ENCODE measurements at places on chromosomes 12 and 14. TPM values are rescaled to one million over a fixed set of nuclear protein-coding genes. Genes with fewer than 3 reads are reported as not detected.

SPIC gene
- total RNA-seq: not detected

- no peak overlapping the region for H3K4me3 ChIP-seq
- H3K27me3 ChIP-seq: no peaks in the 10 kb centered on the region
- H3K36me3 ChIP-seq: no peaks in the 10 kb centered on the region
- H3K4me1 ChIP-seq: peaks cover 18% of the 10 kb centered on the region
Observed at GRCh38 chr12:93895089-93895445, 217.9 kb downstream of the CRADD start.

SLCO1B1 gene
- not detected for total RNA-seq

CBLN3 gene
- 7.7 TPM for total RNA-seq

- peaks cover 19% of the 10 kb centered on the region for H3K27me3 ChIP-seq
- DNase-seq: no peak
- H3K4me3 ChIP-seq: no peak overlapping the region
- H3K27ac ChIP-seq: no peak overlapping the region
Observed at GRCh38 chr12:128388461-128389000, 121.6 kb downstream of the TMEM132C start.

RPGRIP1 gene
- not detected for total RNA-seq

DNA sequence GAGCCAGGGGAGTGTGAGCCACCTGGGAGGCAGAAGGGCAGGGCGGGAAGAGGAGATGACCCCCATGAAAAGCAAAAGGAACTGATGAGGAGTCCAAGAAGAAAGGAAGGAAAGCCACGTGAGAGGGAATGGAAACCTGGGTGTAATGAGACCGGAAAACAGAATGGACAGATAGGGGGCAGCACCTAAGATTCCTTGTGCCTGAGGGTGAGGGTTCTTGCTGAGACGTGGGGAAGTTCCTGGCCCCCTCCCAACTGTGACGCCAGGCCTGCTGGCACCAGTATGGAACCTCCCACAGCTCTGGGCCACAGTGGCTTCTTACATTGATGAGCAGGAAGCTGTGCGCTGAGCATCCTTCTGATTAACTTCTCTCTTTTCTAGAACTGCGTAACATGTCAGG, 30.8 kb downstream of the TTC7B start:
- no peak overlapping the region for H3K4me3 ChIP-seq
- H3K27ac ChIP-seq: no peak overlapping the region
- no peaks in the 10 kb centered on the region for H3K36me3 ChIP-seq
- no peak for DNase-seq
- H3K4me1 ChIP-seq: no peaks in the 10 kb centered on the region

GRCh38 chr12:57258977-57259970, 8.3 kb upstream of the STAC3 start:
- H3K4me1 ChIP-seq: no peaks in the 10 kb centered on the region
- H3K27me3 ChIP-seq: no peaks in the 10 kb centered on the region
- no peak overlapping the region for H3K27ac ChIP-seq
- no peak for DNase-seq
- no peak overlapping the region for H3K4me3 ChIP-seq

- peaks cover 54% of the 10 kb centered on the region for H3K36me3 ChIP-seq
- H3K4me3 ChIP-seq: no peak overlapping the region
- H3K27me3 ChIP-seq: no peaks in the 10 kb centered on the region
- peaks cover 34% of the 10 kb centered on the region for H3K4me1 ChIP-seq
- peak overlapping the region; percentile 99 for H3K27ac ChIP-seq
Observed at GRCh38 chr12:48201091-48201490, 2.0 kb downstream of the OR10AD1 start.

DNAJC22 gene
- total RNA-seq: not detected

ST8SIA1 gene
- total RNA-seq: 1.7 TPM

GRCh38 chr12:22866406-22866805, 241.4 kb downstream of the ETNK1 start:
- DNase-seq: no peak
- no peak overlapping the region for H3K27ac ChIP-seq
- H3K4me1 ChIP-seq: no peaks in the 10 kb centered on the region
- H3K36me3 ChIP-seq: no peaks in the 10 kb centered on the region
- no peak overlapping the region for H3K4me3 ChIP-seq

KIF26A gene
- total RNA-seq: 0.07 TPM

GRCh38 chr12:49366652-49367380, 446 bp upstream of the SPATS2 start:
- peaks cover 1% of the 10 kb centered on the region for H3K36me3 ChIP-seq
- peak overlapping the region; percentile 95 for H3K27ac ChIP-seq
- H3K4me3 ChIP-seq: peak overlapping the region; percentile 95
- H3K27me3 ChIP-seq: no peaks in the 10 kb centered on the region
- H3K4me1 ChIP-seq: peaks cover 23% of the 10 kb centered on the region
- peak; percentile 90 for DNase-seq

DNA sequence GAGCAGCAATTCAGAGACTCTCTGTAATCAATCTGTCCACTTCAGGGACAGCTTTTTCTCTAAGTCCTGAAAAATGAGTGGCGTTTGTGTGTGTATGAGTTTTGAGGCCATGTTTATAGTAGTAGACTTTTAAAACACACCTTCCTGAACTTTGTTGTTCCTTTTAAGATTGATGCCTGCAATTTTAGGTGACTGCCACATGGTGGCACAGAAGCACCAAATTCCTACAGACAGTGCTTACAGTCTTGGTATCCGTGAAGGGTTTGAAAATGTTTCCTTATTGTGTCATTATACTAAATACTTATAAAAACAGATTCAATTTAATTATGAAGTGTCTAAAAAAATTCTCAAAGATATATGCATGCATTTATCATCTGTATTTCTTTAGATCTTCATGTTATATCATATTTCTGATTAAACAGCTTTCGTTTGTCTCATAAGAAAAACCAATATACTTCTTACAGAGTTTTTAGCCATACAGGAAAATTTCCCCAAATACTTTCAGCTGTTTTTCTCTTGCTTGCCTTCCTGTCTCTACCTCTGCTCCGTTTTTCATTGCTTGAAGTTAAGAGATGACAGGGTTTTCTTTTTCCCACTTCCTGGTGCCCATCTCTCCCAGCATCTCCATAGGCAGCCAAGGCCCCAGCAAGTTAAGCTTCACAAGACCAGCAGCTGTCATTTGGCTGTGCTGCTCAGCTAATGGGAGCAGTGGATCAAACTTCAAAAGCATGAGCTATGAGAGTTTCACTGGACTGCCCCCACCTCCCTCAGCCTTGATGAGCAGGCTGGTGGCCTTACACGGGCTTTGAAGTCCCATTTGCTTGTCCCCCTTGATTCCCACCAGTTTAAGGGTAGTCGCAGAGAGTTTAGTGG, 259.6 kb downstream of the AKAP6 start:
- no peaks in the 10 kb centered on the region for H3K27me3 ChIP-seq
- no peaks in the 10 kb centered on the region for H3K36me3 ChIP-seq
- H3K4me3 ChIP-seq: no peak overlapping the region
- peak; percentile 15 for DNase-seq
- no peak overlapping the region for H3K27ac ChIP-seq

DNA sequence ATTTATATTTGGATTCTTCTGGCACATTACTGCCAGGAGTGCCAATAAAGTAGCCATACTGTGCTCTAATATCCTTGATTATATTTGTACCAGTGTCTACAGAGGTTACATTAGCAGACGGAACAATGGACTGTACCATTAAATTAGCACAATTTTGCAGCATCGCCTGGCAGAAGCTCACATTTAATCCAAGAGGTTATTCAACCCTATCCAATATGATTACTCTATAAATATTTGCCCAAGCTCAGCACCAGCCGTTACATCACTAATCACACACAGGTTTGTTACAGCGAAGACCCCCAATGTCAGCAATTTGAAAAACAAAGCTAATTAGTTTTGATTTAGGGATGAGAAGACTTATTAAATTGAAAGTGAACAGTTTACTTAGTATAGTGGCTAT, 16.9 kb upstream of the MGST1 start:
- no peak overlapping the region for H3K27ac ChIP-seq
- no peak for DNase-seq
- H3K36me3 ChIP-seq: no peaks in the 10 kb centered on the region
- no peaks in the 10 kb centered on the region for H3K27me3 ChIP-seq
- H3K4me1 ChIP-seq: no peaks in the 10 kb centered on the region

HVCN1 gene
- 2.6 TPM for total RNA-seq

RNASE3 gene
- total RNA-seq: not detected

VWF gene
- total RNA-seq: not detected

HOXC10 gene
- not detected for total RNA-seq

DNA sequence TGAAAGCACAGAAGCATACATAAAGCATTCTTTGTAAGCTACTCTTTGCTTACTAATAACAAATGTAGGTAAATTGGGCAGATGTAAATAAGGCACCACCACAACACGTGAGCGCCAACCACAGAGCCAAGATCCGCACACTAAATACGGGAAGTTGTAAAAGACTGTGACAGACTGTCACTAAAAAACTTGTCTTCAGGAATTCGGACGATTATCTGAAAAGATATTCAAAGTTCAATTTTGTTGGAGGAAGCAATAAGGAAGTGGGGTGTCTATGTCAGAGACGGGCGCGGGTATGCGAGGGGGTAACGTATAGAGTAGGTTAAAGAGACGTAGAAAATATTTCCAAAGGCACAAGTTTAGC, 1.5 kb upstream of the HSP90B1 start:
- peak; percentile 87 for DNase-seq
- H3K4me3 ChIP-seq: peak overlapping the region; percentile 81
- H3K36me3 ChIP-seq: peaks cover 39% of the 10 kb centered on the region
- H3K27ac ChIP-seq: peak overlapping the region; percentile 100

DNA sequence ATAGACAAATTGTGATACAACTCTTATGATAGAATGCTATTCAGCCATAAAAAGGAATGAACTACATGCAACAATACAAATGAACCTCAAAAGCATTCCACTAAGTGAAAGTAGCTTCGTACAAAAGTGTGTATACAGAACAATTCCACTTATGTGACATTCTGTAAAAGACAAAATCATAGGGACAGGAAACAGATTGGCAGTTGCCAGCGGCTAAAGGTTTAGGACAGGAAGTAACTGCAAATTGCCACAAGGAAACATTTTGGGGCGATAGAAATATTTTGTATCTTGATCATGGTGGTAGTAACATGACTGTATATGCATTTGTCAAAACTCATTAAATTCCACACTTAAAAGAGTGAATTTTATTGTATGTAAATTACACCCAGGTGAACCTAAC, 113.4 kb downstream of the CAPZA3 start:
- H3K27ac ChIP-seq: no peak overlapping the region
- H3K4me1 ChIP-seq: no peaks in the 10 kb centered on the region
- H3K27me3 ChIP-seq: no peaks in the 10 kb centered on the region
- DNase-seq: no peak

GRCh38 chr12:47837190-47838171, 17.8 kb upstream of the HDAC7 start:
- H3K4me1 ChIP-seq: peaks cover 61% of the 10 kb centered on the region
- peak; percentile 77 for DNase-seq
- H3K36me3 ChIP-seq: no peaks in the 10 kb centered on the region

- H3K4me1 ChIP-seq: peaks cover 38% of the 10 kb centered on the region
- H3K36me3 ChIP-seq: peaks cover 25% of the 10 kb centered on the region
- no peaks in the 10 kb centered on the region for H3K27me3 ChIP-seq
- no peak overlapping the region for H3K27ac ChIP-seq
- H3K4me3 ChIP-seq: no peak overlapping the region
- DNase-seq: peak; percentile 35
Observed at GRCh38 chr14:58430156-58430555, 2.6 kb downstream of the KIAA0586 start.

BMP4 gene
- not detected for total RNA-seq

DNA sequence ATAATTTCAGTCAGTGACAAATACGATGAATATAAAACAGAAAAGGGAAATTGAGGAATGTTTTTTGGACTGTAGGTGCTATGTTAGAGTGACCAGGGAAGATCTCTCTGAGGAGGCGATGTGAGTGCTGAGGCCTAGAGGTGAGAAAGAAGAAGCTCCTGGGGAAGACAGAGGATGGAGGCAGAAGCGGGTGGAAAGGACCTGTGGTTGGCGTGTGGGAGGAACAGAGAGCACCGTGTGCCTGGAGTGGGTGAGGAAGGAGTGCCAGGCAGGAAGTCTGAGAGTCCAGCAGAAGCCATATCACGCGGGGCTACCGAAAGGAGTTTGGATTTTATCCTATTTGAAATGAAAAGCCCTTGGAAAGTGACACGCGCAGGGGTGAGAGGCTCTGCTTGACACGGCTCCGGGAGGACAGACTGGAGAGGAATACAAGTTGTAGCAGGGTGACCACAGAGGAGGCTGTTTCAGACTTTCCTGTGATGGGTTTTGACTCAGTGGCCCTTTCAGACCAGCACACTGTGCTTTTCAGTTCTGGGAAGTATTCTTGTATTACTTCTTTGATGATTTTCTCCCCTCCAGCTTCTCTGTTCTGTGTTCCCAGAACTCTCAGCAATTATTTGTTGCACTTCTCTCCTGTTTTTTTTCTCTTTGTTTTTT, 96.9 kb downstream of the VRK1 start:
- no peak overlapping the region for H3K4me3 ChIP-seq
- H3K27ac ChIP-seq: no peak overlapping the region
- H3K27me3 ChIP-seq: no peaks in the 10 kb centered on the region

CGRRF1 gene
- 9.2 TPM for total RNA-seq

CLEC9A gene
- not detected for total RNA-seq

GRCh38 chr12:3944620-3945019, 71.4 kb upstream of the PARP11 start:
- H3K27me3 ChIP-seq: no peaks in the 10 kb centered on the region
- H3K27ac ChIP-seq: no peak overlapping the region
- peaks cover 10% of the 10 kb centered on the region for H3K36me3 ChIP-seq

GALNT16 gene
- total RNA-seq: 0.02 TPM

Data from activated naive CD4-positive, alpha-beta T cell treated with anti-CD3 and anti-CD28 coated beads for 36 hours (primary cell).